ENCODE measurements at places on chromosomes 16 and 17.

- DNase-seq = no peak
These were observed 93.4 kb upstream of the GSE1 start for GRCh38 chr16:85519540-85520231.

- no peak for DNase-seq
These were observed 120.6 kb downstream of the IRF8 start for GRCh38 chr16:86019446-86020047.

GRCh38 chr17:21275047-21275578 lies 9.4 kb upstream of the MAP2K3 start:
- no peak for DNase-seq

DNA sequence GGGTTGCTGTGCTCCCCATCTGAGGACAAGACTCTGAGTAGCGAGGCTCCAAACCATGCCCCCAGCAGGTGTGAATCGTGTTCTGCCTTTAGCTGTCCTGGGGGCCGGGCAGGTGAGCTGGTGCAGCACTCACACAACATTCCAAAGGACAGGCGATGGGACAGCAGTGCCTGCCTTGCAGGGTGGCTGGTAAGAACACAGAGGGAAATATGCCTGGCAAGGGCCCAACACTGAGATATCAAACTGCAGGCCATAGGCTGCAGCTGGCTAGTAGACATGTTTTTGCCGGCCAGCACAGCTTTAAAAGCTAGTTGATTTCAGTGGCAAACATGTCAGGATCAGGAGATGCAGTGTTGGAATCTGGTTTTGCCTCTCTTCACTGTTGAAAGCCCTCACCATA lies 23.6 kb downstream of the CLEC16A start:
- no peak for DNase-seq

GRCh38 chr16:51577621-51578303 lies 426.7 kb upstream of the SALL1 start:
- no peak for DNase-seq

GRCh38 chr17:29769225-29769624 lies 146.5 kb upstream of the CORO6 start:
- no peak for DNase-seq

DNA sequence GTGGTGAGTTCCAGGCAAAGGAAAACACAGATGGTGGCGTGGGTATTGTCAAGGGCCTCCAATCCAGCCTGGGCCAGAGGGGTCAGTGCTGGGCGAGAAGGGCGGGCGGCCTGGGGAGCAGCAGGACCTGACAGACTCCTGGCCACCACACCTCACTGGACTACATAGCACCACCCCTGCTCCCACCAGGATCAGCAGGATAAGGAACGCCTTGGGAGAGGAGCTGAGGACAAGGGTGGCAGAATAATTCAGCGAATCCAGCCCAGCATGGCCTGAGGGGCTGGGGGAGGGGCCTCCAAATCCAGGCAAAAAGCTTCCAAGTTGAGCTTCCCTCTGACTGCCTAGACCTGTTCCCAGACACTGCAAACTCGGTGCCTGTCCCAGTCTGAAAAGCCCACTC lies 6.5 kb downstream of the DLX4 start:
- no peak for DNase-seq

DNA sequence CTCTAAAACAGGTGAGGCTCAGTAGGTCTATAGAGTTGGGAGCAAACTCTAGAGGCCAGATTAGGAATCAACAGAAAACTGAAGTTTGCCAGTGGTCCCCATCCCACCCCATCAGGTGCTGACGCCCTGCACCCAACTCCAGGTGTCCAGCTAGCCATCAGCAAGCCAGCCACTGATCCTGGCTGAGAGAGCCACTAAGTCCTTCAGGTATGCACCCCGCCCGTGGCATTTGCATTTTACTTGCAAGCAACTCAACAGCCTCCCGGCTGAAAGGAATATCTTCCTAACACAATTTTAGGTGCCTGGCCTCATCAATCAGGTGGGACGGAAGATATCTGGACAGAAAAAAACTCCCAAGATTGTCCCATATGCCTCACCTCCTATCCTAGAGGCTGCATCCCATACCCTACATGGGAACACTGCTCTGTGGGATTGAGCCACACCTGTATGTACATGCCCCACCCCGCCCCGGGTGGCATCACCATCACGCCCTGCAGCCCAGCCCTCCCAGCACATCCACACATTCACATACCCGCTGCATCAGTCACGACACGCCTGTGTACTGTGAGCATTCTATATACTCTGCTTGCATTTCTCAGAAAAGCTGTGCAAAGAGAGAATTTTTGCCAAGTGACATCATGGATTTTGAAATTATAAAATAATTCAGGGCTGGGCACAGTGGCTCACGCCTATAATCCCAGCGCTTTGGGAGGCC lies 8.3 kb downstream of the OTOP3 start:
- no peak for DNase-seq

DNA sequence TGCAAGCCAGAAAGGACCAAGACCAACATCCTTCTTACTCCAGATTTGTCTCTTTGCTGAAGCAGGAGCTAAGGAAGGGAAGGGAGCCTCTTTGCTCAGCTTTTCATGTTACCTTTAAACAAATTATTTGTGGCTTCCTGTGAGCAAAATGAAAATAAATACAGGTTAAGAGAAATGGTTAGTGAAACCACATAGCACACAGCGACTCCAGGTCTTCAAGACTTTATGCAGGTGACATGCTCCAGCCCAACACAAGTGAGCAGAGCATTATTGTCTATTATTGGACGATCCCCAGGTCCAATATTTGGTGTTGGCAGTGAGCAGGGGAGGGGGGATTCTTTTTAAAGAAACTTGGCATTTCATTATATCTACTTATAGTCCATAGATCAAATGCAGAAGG lies 53.3 kb downstream of the SALL1 start:
- DNase-seq = no peak

GRCh38 chr16:81158964-81159363 lies 62.8 kb upstream of the GCSH start:
- no peak for DNase-seq

DNA sequence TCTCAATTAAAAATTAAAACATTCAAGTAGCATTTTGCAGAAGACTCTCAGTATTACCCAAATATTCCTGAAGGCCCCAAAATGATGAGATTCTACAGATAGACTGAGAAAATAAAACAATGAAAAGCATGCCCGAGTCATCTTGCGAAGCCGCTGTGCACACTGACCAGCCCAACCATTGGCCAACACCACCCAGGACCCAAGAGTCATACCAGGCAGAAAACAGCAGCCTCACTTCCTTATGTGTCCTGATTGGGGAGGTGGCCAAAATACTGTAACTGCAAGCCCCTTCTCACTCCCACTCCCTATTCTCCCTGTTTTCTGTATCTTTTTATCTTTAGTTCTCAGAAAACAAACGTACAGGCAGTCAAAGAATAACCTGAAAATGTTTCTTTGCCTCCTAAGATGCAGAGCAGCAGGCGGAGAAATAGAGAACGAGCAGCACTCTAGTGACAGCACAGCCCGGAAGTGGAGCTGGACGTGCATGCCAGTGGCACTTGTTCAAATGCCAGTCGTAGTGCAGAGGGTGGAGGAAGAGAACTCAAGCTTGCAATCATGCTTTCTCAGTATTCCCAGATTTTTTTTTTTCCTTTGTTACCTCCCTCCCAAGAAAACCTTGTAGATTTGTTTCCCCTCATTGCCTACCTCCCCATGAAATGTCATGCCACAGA lies 182.3 kb upstream of the SOX9 start:
- DNase-seq = no peak

DNA sequence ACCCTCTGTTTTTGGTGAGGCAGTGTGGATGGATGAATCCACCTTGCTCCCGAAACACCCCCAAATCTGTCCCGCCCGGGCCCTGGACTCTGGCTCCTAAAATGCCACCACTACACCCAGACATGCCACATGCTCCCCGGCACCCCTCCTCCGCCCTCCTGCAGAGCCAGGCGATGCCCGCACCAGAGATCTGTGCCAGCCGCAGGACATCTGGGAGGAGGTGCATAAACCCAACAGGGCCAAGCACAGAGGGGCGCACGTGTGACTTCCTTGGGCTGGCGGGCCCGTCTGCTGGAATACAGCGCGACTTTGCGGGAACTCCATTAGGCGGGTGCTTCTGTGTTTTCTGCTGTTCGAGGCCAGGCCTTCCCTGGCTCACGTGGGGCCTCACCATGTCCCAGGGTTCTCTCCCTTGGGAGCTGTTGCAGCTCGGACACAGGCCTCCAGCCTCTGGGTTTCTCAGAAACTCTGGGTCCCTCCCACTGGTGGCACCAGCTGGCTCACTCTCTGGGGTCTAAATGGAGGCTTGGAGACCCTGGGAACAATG lies 14.1 kb upstream of the ACSF3 start:
- DNase-seq = no peak

DNA sequence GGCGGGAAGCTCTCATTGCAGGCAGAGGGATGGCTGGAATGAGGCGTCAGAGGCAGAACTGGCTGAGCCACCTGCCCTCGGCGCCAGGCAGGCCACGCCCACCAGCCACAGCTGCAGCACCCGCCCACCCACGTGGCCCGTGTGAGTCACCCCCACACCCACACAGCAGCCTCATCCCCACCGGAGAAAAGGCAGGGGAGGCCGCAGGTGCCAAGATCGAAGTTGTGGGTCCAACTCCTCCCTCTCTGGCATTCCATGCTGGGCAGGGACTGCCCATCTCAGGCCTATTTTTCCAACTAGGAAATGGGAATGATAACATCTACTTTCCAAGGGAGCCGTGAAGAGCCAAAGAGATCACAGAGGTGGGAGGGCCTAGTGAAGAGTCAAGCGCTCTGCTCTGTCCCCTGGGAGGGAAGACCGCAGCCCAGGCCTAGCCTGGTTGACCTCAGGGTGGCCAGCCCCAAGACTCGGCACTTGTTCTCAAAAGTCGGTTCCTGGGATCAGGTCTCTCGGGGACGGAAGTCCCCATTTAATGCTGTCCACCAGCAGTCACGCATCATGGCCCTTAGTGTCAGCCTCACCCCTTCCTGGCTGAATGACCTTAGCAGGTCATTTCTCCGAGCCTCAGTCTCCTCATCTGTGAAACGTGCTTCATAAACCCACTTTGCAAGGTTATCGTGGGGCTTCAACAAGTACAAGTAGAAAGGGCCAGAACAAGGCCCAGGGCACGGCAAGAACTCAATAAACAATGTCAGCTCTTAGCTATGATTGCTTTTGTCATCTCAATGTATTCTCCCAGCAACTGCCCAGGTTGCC lies at the start of gene TRPV3:
TSS of gene TRPV3 (minus strand) at position 45 of the 816 bp plus-strand sequence. CDS start 2,962 bp downstream, outside the sequence.
- no peak for DNase-seq

DNA sequence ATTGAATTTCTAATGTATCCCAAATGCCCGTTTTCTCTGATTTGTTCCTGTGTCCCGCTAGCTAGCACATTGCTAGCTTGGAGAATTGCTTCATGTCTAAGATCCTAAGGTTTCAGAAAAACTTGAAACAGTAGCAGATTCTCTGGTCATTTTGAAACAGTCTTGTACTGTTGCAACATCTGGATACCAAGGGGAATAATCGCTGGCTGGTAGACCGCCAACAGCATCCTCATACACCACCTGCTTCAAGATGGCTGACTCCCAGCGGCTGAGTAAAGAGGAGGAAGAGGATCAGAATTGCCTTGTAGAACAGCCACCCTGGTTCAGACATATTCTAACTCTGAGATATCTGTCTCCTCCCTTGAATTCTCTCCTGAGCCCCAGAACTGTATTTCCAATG lies 226.7 kb upstream of the ELAC2 start:
- DNase-seq = no peak

DNA sequence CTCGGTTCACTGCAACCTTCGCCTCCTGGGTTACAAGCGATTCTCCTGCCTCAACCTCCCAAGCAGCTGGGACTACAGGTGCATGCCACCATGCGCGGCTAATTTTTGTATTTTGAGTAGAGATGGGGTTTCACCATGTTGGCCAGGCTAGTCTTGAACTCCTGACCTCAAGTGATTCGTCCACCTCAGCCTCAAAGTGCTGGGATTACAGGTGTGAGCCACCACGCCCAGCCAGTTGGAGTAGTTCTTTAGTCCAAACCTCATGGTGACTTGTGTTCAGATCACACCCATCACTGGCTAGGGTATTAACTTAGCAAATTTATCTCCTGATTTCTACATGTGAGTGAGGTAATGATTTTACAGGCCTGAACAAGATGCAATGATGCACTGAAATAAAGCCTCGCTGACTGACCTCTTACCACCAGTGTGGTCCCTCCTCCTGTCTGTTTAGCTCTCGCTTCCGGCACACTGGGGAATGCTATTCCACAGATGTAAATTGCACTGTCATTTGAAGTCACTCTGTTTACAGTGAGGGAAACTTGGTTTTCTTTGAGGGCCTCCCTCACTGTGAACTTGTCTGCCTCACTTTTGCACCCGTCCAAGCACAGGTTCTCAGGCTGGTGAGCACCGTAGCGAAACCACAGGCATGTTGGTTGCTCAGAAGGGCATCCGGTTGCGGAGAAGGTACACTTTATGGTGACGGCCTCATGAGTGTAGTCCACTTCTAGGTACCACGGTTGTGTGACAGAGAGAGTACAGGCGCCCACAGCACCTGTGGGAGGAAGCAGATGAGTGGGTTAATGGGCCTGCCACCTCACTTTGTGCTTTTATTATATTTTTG lies 5.5 kb downstream of the IGSF6 start:
- no peak for DNase-seq

- no peak for DNase-seq
These were observed 18.4 kb downstream of the OTOP3 start for GRCh38 chr17:74954115-74954514.

GRCh38 chr16:85365120-85365519 lies 248.0 kb upstream of the GSE1 start:
- DNase-seq = no peak

- DNase-seq = no peak
These were observed 16.3 kb downstream of the FAM117A start for GRCh38 chr17:49747632-49748031.

- DNase-seq = no peak
These were observed 127.0 kb downstream of the RBFOX3 start for GRCh38 chr17:79483842-79484241.

GRCh38 chr16:23072769-23073549 lies 76.3 kb downstream of the USP31 start:
- no peak for DNase-seq

- DNase-seq = no peak
These were observed 7.3 kb downstream of the ARHGAP27 start for GRCh38 chr17:45425125-45425983.

- no peak for DNase-seq
These were observed 116.9 kb downstream of the TANC2 start for GRCh38 chr17:63082952-63083351.

DNA sequence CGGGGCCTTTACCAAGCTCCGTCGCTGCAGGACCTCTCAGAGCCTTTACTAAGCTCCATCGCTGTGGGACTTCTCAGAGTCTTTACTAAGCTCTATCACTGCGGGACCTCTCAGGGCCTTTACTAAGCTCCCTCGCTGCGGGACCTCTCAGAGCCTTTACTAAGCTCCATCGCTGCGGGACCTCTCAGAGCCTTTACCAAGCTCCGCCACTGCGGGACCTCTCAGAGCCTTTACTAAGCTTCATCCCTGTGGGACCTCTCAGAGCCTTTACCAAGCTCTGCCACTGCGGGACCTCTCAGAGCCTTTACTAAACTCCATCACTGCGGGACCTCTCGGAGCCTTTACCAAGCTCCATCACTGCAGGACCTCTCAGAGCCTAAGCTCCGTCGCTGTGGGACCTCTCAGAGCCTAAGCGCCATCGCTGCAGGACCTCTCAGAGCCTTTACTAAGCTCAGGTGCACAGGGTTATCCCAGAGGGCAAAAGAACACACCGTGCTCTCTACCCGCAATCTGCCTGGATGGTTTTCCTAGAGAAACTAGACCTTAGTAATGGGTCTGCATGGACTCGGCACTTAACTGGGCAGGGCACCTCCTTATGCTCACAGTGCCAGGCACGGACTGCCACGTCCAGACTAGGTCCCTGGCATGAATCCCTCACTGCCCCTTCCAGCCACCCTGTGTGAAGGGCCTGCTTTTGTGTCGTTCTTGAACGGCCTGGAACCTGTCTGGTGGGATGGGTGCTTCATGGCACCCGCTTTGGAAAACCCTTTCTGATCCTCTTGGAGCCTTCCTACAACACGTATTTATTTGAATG lies 69.2 kb upstream of the DOC2B start:
- DNase-seq = no peak

All from left renal pelvis (tissue), 4 donors.